ENCODE measurements at places on chromosomes 16 and 17.

- no peak for DNase-seq
These were observed 7.3 kb downstream of the CHMP6 start for GRCh38 chr17:80998748-80999535.

GRCh38 chr17:60406887-60407286, 15.0 kb upstream of the USP32 start:
- no peak for DNase-seq

- no peak for DNase-seq
These were observed 39.5 kb downstream of the RBFOX1 start for GRCh38 chr16:7372095-7372494.

DNA sequence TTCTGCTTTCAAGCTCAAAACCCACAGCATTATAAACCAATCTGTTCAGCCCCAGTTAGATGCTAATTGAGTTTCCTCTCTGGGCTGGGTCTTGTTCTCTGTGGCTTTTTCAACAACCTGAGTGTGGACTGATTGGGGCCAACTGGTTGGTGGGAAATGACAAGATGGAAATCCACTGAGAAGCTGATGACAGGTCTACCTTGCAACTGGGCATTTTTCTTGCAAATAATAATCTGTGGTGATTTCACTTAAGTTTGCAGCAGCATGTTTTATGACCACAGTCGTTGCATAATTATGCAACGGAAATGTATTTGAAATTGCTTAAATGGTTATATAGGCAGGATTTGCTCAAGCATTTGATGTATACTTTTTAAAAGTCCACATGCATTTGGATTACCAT, 69.9 kb downstream of the AKAP1 start:
- DNase-seq, result no peak

- no peak for DNase-seq
These were observed 10.2 kb downstream of the CLUH start for GRCh38 chr17:2701161-2701995.

DNA sequence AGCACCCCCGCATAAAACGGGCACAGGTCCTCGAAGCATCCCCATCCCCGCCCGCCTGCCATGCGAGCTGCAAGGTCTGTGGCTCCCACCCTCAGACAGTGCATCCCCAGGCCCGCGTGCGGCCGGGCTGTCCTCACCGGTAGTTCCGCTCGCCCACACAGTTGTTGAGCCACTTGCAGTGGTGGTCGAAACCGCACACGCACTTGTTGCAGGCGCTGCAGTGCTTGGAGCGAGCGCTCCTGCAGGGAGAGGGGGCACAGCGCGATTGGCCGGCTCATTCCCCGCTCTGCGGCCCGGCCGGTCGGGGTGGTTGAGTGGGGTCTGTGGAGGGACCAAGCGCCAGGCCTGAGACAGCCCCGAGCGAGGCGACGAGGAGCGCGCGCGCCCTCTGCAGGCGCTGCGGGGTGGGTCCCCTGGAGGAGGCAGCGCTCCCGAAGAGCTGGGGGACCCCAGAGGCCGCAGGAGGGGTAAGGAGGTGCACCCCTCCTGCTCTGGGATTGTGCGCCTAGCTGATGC, 6.0 kb upstream of the TPPP3 start:
- no peak for DNase-seq

- DNase-seq, result peak; percentile 35
These were observed 3.7 kb upstream of the LYZL6 start for GRCh38 chr17:35947156-35947585.

DNA sequence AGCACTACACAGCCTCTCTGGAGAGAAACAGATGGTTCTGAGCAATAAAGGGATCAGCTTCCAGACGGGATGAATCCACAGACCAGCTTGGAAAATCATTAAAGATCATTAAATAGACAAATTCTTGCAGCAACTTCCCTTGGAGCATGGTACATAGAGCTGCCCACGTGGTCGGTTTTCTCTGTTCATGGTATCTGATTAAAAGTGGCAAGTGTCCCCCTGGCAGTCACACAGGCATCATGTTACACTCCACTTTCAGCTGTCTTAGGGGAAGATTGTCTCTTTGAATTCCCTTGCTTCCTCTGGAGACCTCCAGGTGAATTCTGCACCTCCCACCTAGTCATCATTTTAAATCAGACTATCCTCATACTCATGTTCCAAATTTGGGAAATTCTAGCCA, 92.2 kb upstream of the CACNG3 start:
- DNase-seq, result no peak

GRCh38 chr16:66414891-66415290, 12.2 kb upstream of the BEAN1 start:
- no peak for DNase-seq

DNA sequence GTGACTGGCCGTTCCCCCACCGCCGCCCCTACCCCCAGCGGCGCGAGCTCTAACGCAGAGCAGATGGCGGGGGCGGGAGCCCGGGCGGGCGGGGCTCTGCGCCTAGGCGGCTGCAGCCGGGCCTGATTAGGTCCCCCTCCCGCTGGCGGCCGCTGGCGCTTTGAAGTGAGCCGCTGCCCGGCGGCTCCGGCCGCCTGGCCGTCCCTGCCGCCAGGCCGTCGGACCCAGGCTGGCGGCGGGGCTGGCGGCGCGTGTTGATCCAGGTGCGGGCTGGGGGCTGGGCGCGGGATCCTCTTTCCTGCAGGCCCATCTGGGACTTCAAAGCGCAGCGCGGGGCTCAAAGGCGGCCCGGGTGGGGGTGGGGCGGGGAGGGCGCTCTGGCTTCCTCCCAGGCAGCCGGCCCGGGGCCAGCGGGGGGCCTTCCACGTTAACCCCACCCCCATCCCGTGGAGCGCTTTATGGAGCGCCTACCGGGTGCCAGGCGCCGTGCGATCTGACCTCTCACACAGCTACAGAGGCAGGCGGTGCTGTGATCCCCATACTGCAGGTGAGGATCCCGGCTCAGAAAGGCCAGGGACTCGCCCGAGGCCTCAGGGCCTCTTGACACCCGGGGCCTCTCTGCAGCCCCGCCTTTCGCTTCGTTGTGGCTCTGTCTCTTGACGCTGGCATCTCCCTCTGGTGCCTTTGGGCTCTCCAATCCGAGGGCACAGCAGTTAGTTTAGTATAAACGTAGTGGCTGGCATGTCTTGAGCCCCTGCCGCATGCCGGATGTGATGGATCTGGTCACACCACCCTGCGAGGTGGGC, 80.0 kb upstream of the NKD1 start:
- no peak for DNase-seq

GRCh38 chr17:63267846-63268245, 178.3 kb downstream of the CYB561 start:
- DNase-seq, result no peak

DNA sequence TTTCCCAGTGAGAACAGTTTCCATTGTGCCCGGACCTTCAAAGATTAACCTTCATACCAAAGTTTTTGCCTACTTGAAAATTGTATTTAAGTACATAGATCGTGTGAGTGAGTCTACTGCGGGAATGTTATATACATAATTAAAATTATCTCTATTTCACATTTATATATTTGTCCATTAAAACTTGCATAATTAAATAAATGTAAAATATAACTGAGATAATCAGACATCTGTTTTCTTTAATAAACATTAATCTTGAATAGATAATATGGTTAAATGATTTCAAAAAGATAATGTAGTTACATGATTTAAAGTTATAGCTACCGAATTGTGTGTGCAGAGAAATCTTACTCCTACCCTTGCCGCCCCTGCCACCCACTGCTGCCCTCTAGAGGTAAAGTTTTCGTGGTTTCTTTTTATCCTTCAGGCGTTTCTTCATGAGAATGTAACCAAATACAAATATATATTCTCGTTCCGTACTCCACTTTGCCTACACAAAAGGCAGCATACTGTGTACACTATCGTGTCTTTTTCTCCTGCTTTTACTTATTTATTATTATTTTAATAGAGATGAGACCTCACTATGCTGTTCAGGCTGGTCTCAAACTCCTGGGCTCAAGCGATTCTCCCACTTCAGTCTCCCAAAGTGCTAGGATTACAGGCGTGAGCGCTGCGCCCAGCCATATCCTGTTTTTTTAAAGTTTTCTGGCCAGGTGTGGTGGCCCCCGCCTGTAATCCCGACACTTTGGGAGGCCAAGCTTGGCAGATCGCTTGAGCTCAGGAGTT, 35.6 kb downstream of the RPA1 start:
- DNase-seq, result no peak

- DNase-seq, result peak; percentile 76
These were observed 2.6 kb upstream of the PITPNC1 start for GRCh38 chr17:67374329-67375053.

DNA sequence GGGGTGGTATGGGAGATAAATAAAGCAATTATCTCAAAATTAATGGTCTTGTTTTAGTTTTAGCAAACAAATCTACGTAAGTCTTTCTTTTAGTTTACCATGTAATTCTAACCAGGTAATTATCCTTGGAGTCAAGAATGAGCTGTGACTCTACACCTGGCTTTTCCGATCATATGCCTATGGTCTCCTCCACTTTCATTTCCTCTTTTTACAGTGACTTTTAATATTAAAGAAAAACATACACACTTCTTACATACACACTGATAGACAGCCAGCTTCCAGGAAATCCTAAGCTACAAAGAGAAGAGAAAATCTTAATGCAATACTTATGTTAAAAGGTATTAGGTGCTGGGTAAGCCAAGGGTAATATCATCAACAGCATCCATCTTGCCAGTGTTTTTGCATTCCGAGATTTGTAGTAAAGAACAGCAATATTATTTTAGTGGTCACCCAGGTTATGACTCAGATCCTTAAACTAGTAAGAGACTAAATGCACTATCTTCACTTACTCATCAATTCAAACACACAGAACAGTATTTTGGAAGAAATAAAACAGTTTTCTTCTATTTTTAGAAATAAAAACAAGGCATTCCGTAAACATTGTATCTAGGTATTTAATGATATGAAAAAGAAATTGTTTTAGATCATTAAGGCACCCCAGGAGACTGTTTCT, 4.4 kb upstream of the IRX5 start:
- DNase-seq, result no peak

GRCh38 chr17:15340966-15341365, 431 bp downstream of the TEKT3 start:
- DNase-seq, result no peak

DNA sequence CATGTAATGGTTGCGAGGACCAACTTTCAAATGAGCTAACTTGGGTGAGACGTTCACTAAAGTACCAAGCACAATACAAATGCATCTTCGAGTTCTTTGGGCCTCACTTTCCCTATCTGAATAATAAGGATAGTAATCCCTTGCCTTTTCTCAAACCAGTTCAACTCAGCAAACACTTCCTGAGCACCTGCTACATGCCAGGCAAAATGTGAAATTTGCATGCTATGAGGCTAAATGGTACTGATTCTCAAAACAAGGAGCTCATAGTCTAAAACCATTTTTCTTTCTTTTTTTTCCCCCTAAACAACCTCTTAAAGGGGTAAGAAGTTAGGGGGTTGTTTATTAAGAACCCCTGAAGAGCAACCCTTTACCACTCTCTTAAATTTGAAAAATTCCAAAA, 101.4 kb upstream of the HLF start:
- no peak for DNase-seq

GRCh38 chr17:65745241-65745640, 183.8 kb upstream of the AXIN2 start:
- no peak for DNase-seq

DNA sequence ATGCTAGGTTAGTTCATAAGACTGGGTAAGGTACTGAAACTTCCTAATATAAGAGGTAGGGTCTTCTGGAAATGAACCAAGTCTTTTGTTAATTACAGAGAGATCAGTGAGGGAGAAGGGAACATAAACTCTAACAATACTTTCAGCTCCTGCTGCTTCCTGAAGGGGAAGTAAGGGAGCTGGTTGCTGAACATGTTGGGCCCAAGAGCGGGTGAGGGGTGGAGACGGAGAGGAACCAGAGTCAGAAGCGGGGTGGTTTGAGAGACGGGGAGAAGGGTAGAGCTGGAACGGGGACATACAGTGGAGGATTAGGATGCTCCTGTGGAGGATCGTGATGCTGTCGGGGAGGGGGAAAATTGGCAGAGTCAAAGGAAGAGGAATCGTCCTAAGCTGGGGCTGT, 11.5 kb upstream of the ZNF747 start:
- DNase-seq, result no peak

GRCh38 chr16:66491716-66492064, 58.2 kb downstream of the TK2 start:
- no peak for DNase-seq

DNA sequence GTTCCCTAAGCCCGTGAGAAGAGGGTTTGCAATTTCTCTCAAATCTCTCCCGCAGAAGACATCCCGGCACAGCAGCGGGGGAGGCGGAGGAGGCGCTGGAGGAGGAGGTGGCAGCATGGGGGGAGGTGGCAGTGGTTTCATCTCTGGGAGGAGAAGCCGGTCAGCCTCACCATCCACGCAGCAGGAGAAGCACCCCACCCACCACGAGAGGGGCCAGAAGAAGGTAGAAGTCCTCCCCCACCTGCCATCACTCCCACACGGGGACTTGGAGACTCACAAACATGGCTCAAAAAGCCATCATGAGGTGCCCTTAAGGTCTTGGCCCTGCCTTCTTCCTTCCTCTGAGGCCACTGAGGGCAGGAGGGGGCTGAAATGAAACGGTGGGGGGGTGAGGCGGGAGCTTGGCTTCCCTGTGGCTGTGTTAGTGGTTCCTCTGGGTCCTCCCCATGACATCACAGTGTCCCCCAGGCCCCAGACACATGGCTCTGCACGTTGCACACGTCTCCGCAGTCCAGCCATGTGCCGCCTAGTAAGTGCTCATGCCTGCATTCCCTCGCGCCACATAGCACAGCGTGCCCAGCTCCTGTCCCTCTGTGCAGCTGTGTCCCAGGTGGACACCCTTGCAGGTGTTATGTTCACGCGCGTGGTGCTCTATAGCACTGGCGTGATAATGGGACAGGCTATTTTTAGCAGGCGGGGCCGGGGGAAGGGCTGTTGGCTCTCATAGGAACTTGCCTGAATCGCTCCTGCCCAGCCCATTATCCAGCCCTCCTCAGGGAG, 6.9 kb downstream of the MLLT6 start:
- no peak for DNase-seq

DNA sequence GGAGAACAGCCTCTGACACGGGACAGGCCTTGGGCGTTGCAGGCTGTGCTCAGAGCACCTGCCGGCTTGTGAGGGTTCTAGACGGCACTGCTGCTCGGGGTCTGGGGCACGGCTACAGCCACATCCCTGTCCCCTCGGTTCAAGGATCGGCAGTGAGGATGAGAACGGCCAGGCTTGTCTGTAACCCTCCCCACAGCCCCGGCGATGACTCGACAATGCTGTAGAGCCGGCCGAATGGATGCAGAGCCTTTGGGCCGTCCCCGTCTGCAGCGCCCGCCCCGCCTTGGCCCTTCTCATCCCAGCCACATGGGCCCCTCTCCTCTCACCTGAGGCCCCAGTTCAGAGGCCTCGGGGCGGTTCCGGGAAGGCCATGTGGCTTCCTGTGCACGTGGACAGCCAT, 49.0 kb upstream of the METRNL start:
- no peak for DNase-seq

- no peak for DNase-seq
These were observed 34.8 kb downstream of the CYB5D2 start for GRCh38 chr17:4177806-4178205.

- DNase-seq, result no peak
These were observed 117.8 kb upstream of the GNAO1 start for GRCh38 chr16:56073508-56073907.

GRCh38 chr17:66412857-66413558, 110.6 kb downstream of the PRKCA start:
- DNase-seq, result no peak

- DNase-seq, result no peak
These were observed 12.1 kb upstream of the USP10 start for GRCh38 chr16:84687715-84688114.

GRCh38 chr17:31811101-31811500, 47.9 kb downstream of the COPRS start:
- no peak for DNase-seq
